Fibroblast of skin of back (primary cell): ENCODE measurements at places on chromosomes 6 and 20.

GRCh38 chr6:1271071-1271763, 40.7 kb upstream of the FOXQ1 start:
- DNase-seq: no peak

- no peak for DNase-seq
Observed at GRCh38 chr6:161265554-161265953, 8.3 kb downstream of the AGPAT4 start.

- DNase-seq: no peak
Observed at GRCh38 chr6:13473768-13474165, 13.6 kb downstream of the GFOD1 start.

DNA sequence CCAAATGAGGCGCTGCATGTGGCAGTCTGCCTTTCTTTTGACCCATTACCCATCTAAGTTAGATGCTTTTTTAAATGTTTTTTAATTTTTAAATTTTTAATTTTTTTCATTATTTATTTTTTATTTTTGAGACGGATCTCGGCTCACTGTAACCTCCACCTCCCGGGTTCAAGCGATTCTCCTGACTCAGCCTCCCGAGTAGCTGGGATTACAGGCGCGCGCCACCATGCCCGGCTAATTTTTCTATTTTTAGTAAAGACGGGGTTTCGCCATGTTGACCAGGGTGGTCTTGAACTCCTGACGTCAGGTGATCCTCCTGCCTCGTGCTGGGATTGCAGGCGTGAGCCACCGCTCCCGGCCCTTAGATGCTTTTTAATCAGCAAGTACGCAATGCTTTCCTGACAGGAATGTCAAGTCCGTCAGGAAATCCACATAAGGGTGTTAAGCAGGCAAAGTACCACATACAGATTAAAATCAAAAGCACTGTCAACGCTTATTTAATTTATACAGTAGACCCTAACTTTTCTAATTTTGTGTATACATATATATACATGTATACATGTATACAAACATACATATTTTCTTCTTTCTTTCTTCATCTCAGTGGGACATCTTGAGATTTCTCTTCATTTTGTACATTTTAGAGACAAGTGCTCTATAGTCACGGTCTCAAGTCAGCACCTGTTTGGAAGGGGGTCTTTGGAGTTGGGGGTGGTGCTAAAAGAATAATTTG, 995 bp upstream of the GSTA4 start:
- peak; percentile 91 for DNase-seq

GRCh38 chr6:22828179-22829062, 259.1 kb downstream of the HDGFL1 start:
- DNase-seq: peak; percentile 99

- DNase-seq: no peak
Observed at GRCh38 chr6:44263354-44264100, 1.8 kb downstream of the NFKBIE start.

DNA sequence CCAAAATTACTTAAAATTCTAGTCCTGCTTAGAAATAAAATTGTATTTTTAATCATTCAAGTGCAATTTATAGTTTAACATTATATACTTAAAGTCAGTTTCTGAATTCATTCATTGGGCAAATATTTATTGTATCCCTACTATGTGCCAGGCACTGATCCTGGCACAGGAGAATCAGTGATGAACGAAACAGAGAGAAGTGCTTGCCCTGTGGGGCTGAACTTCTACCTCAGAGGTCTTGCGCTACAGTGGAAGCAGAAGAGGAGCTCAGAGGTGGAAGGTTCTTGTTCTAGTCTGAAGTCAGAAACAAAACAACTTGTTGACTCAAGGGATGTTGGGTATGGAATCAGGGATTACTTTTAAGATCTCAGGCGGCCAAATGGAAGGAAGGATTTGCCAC, 6.0 kb downstream of the CLDN20 start:
- DNase-seq: no peak

GRCh38 chr20:51494241-51495110, 48.0 kb downstream of the NFATC2 start:
- DNase-seq: no peak

- peak; percentile 44 for DNase-seq
Observed at GRCh38 chr6:119350952-119351372, 1.4 kb upstream of the MAN1A1 start.

GRCh38 chr6:142627474-142627873, 317.5 kb downstream of the HIVEP2 start:
- DNase-seq: no peak

- no peak for DNase-seq
Observed at GRCh38 chr6:90386399-90387382, 90.0 kb upstream of the BACH2 start.

- DNase-seq: peak; percentile 74
Observed at GRCh38 chr6:44800171-44800783, 412.8 kb downstream of the CDC5L start.

GRCh38 chr20:43959079-43959919, 44.6 kb downstream of the TOX2 start:
- DNase-seq: no peak

DNA sequence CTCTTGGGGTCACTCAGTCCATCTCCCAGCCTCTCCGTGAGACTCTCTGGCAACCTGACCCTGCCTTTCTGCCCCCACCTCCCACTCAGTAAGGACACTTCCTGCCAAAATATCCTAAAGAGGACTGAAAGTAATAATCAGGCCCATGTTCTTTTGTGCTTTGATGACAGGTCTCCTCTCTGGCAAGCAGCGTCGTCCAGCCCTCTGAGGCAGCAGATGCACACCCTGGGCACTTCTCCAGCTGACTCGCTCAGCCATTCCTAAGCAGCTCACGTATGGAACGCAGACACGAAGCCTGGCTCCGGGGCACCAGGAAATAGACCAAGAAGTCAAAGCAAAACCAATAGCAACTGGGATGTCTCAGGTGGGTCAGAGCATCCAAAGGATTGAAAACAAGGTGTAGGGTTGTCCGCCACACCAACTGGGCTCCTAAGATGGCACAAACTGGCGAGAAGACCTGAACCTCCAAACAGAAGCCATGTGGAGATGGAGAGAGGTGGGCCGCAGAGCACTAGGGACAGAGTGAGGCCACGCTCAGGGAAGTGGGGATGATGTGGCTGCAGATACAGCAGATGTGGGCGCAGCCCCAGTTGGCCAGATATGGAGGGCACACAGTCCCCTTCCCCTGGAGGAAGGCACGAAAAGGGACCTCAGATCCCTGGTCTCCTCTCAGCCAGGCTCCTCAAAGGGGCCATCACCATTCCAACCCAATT, 99.3 kb downstream of the PRND start:
- DNase-seq: peak; percentile 75
